GM12878 (cell line): ENCODE measurements at places on chromosomes 5 and 9. TPM values are rescaled to one million over a fixed set of nuclear protein-coding genes. Genes with fewer than 3 reads are reported as not detected.

Gene GRXCR2
- not detected in 2 replicates for total RNA-seq

DNA sequence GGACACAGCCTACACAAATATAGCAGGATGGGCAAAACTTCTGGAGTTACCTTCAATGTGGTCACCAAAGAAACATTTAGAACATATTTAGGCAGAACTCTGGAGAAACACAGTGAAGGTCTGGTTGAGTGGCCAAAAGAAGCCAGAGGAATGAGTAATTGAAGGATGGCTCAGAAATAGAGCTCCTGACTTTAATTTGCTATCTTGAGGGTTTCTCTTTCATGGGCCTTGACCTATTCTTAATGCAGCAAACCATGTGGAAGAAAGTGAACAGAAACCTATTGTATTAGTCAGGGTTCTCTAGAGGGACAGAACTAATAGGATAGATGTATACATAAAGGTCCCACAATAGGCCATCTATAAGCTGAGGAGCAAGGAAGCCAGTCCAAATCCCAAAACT lies 650.5 kb downstream of the ACTL7B start:
- DNase-seq = no peak

Gene NIPBL
- total RNA-seq = 45.4 and 45.7 TPM in 2 replicates

DNA sequence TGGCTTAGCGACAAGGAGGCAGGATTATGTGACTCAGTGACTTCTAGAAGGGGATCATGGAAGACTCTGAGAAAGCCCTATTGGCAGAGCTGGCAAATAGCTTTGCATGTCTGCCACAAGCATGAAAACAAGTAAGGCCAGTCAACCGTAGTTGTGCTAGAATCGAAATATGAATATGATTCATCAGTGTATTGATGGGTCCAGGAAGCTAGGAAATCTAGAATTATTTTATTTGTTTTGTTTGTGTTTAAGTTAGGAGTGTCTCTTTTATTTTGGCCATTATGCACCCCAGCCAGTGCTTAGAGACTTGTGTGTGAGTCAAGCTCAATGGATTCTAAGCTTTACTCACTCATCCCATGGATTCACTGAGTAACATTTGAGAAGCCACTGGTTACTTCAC lies 3.8 kb upstream of the ITGA2 start:
- no peak for DNase-seq

Gene TAF11L5
- not detected in 2 replicates for total RNA-seq

Gene OCLN
- 25.6 and 26.6 TPM in 2 replicates for total RNA-seq

Gene ADCY2
- 0.26 and 0.27 TPM in 2 replicates for total RNA-seq

GRCh38 chr5:81308836-81309235 lies 7.4 kb downstream of the ZCCHC9 start:
- DNase-seq = no peak

DNA sequence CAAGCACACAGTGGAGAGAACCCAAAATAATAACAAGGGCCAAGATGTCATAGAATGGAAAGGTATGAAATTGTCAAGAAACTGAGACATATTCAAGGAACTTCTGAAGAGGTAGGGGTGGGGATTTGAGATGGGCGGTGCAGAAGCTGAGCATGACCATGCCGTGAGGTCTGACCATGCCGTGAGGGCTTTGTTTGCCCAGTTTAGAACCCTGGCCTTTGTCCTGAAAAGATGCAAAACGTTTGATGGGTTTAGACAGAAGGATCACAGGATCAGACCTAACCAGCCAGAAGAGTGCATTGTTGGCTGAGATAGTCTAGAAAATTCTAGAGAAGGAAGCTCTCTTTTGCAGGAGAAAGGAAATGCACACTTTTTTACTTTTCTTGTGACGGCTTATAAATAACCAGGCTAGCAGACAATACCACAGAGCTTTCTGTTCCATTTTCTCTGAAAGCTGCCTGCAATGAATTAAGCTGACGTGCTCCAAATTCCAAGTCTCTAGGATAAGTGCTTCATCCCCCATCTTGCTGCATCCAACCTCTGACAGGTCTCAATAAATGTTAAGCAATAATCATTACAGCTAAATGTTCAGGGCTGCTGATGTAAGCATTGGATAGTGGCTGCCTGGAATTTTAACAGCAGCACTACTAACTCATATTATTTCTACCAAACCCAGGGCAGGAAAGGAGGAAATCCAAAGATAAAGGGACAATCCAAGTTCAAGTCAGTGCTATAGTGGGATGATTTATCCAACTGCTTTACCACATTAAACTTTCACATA lies 110.9 kb upstream of the IL6ST start:
- no peak for DNase-seq

GRCh38 chr5:176650354-176650884 lies 3.1 kb downstream of the TSPAN17 start:
- DNase-seq = no peak

GRCh38 chr9:125632321-125633115 lies 74.5 kb downstream of the MAPKAP1 start:
- DNase-seq = peak; percentile 99

Gene CD274
- total RNA-seq = 23.5 and 26.6 TPM in 2 replicates

DNA sequence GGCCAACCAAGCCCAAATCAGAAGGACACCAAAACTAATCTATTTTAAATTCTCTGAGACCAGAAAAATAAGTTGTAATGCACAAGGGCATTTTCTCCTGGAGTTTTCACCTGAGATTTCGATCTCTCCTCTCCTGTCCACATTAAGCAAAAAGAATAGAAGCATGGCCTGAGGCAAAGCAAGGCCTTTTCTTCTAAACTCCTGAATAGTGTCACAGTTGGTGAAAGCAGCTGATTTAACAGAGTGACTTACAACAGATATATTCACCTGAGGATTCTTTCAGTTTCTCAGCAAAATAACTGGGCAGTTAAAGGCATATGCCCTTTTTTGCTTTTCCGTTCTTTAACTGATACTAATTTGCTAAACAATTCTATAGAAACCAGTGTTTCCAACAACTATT lies 547.7 kb downstream of the EFNA5 start:
- no peak for DNase-seq

- no peak for DNase-seq
These were observed 56.7 kb downstream of the SLC1A1 start for GRCh38 chr9:4547016-4547415.

GRCh38 chr5:122439645-122440044 lies 127.6 kb downstream of the SNCAIP start:
- no peak for DNase-seq

DNA sequence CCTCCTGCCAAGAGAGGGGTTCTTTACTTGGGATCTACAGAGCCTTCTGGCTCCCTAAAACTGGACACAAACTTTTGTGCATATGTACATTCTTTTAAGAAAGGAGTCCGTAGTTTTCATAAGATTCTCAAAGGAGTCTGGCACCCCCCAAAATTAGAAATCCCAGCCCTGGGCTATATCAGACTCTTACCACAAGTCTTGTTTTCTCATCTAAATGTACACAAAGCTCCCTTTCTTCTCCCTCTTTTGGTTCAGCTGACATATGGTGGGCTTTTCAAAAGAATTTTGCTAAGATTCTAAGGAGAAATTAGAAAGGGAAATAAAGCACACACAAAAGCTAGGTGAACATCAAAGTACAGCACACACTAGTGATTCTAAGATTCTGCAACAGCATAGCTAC lies 114.4 kb downstream of the ENC1 start:
- no peak for DNase-seq

- DNase-seq = peak; percentile 5
These were observed 38.2 kb downstream of the IPPK start for GRCh38 chr9:92631452-92632343.

Gene TMEM232
- total RNA-seq = 0.95 and 2.0 TPM in 2 replicates

- no peak for DNase-seq
These were observed 25.4 kb downstream of the KCNT1 start for GRCh38 chr9:135727257-135727875.

- peak; percentile 34 for DNase-seq
These were observed 131.8 kb upstream of the CHD1 start for GRCh38 chr5:99060306-99061261.

Gene PRR7
- total RNA-seq = 15.7 and 15.9 TPM in 2 replicates
